Activated naive CD8-positive, alpha-beta T cell treated with anti-CD3 and anti-CD28 coated beads for 36 hours (primary cell): ENCODE measurements at places on chromosomes 1 and 21.
A peak's percentile ranks its signal among the peaks of the same experiment; 100 is the strongest.

DNA sequence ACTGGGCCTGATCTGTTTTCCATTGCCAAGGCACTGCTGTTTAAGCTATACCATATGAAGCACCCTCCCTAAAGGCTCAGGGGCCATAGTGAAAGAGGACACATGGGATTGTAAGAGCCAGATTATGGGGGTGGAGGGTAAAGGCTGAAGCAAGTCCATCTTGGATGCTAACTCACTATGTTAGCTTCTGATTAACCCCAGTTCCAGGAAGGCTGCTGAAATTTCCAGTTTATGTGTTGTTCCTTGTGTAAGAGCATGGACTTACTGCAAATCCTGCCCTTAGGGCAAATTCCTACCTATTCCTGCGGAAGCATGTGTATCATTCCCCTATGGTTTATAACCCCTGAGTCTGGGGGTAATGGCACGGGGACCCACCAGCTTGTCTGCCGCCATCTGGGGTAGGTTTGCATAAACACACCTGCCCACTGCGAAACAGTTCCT is 91.8 kb upstream of the SERBP1 start:
- no peak for DNase-seq

DNA sequence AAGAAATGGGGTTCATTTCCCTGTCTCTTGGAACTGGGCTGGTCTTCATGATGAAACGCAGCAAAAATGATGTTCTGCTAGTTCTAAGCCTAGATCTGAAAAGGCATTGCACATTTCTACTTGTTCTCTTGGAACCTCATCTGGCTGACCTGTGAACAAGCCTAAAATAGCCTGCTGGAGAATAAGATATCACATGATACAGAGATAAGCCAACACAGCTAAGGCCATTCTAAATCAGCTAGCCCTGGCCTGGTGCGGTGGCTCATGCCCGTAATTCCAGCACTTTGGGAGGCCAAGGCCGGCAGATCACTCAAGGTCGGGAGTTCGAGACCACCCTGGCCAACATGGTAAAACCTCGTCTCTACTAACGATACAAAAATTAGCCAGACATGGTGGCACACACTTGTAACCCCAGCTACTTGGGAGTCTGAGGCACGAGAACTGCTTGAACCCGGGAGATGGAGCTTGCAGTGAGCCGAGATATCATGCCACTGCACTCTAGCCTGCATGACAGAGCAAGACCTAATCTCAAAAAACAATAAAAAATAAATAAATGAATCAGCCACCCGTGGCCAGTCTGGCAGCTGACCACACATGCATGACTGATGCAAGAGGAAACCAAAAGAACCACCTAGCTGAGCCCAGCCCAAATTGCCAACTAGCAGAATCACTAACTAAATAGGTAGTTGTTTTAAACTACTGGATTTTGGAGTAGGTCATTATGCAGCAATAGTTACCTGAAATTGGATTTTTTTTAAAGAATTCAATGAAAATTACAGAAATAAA is 18.0 kb downstream of the CD244 start:
- DNase-seq, result no peak

DNA sequence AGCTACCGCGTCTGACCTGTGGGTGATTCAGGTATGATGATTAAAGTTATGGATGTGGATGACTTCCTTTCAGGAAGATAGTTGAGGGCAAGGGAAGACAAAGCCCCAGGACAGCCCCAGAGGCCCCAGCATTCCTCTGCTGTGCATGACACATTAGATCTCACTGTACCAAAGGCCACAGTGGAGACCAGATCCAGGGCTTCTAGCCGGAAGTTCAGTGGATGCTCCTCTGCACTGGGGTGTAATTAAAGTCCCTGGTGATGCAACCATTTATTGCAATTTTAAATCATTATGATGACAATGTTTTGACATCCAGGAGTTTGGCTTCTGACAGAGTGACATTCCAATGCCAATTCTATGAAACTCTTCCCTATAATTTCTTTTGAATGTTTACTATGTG is 5.0 kb downstream of the C4BPA start:
- no peak for DNase-seq

DNA sequence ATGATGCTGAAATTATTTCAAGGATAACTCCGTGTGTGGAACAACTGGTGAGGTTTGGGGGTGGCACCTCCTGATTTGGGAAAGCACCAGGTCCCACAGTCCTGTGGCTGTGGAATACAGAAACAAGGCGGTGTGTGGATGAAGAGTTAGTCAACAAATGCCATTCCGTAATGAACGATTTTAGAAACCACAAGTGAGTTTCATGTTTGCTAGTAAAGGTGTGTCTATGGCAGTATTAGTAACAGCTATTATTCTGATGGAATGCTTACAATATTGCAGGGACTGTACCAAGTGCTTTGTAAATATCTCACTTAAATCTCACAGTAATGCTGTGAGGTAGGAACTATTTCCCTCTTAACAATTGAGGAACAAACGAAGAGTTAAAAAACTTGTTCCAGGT is 53.8 kb downstream of the B3GALNT2 start:
- no peak for DNase-seq

DNA sequence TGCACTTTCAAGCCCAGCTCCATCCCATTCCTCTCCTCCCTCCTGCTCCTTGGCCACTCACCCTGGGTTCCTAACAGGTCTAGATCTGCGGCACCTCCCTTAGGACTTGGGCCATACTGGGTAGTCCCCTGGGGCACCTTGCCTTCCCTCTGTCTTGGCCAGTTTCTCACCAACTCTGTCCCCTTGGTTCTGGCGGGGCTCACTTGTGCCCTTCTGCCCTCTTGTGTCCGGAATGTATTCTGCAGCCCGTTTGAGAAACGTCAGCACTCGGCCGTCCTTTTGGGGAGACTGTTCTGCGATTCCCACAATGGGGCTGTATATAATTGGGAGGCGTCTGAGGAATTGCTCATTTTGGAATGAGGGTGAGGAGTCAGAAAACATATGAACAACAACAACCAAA is 162.4 kb downstream of the ZSCAN20 start:
- DNase-seq, result no peak

- DNase-seq, result peak; percentile 14
Measured at GRCh38 chr1:75785320-75785982, 605 bp upstream of the RABGGTB start.

- DNase-seq, result no peak
Measured at GRCh38 chr1:210323957-210324356, 4.7 kb upstream of the HHAT start.

DNA sequence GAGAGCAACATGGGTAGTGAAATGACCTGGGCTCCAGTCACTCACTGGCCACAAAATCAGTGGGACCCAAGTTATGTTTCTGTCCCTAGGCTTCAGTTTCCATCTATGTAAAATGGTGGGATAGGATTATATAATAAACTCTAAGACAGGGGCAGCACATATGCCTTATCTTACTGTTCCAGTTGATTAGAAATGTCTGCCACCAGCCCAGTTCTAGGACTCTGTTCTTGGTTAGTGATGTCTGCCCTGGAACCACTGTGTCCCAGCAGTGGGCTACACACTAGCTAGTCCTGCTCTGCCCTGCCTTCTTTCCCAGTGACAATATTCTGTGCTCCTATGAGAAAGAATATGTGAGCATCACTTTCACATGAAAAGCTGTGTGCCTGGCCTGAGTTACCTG is 138.3 kb downstream of the PCNX2 start:
- DNase-seq, result no peak

DNA sequence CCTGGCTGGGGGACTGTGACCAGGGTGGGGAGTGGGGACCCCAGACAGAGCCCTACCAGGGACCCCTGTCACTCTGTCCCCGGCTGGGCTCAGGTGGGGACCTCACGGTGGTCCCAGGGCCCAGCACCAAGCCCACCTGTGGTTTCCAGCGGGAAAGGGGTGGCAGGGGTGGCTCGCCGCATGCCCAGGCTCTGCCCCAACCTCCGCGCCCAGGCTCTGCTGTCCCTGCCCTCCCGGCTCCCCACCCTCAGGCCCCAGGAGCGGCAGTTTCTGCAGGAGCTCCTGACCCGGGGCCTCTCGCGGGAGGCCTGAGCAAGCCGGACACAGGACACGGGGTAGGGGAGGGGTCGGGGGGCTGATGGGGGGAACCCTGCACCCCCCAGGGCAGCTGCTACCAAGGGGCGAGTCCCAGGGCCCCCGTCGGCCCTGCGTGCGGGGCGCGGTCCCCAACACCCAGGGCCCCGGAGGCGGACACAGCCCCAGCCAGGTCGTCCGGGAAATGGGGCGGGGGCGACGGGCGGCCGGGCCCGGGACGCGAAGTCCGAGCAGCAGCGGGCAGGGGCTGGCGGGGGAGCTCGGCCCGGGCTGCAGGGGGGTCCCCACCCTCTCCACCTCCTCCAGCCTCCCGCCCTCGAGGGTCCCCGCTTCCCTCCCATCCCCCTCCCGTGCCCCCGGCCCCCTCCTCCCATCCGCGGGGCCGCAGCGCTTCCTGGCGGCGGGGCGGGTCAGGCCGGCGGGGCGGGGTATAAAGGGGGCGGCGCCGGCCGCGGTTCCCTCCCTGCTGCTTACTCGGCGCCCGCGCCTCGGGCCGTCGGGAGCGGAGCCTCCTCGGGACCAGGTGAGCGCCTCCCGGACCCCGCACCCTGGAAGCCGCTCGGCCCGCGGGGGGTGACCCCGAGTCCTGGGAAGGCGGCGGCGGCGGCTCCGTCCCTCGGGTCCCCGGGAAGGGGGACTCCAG is at the start of gene COL6A2:
Gene COL6A2, plus strand, starts transcription at position 777 of the 958 bp plus-strand sequence.
- peak; percentile 73 for DNase-seq

GRCh38 chr1:47175227-47175934 is 14.5 kb downstream of the PDZK1IP1 start:
- DNase-seq, result peak; percentile 39

GRCh38 chr1:66022904-66023620 is 230.4 kb downstream of the PDE4B start:
- no peak for DNase-seq

DNA sequence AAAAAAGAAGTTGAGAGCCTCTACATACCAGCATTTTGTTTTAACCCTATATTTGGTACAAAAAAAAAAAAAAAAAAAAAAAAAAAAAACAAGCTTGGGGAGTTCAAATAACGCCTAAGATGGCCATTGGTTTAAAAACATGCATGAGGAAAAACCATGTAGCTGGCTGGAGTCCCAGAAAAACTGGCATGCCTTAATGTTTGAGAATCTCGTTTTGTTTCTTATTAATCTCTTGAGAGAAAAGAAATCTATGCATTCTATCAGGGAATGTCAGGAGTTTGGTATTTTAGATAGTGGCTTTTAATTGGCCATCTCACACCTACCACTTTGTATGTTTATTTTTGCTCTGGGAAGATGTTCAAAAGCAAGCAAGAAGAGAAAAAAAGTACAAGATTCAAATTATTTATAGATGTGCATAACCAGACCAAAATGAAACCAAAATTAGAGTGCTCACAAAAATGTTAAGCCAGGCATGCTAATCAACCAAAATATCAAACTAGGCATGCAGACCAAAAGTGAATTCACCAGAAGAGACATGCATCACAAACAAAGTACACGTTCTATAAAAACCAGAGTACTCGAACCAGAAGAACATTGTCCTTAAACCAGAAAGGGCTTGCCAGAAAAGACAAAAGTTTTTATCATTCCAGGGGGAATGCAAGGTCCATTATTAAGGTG is 156.6 kb downstream of the AK5 start:
- no peak for DNase-seq

DNA sequence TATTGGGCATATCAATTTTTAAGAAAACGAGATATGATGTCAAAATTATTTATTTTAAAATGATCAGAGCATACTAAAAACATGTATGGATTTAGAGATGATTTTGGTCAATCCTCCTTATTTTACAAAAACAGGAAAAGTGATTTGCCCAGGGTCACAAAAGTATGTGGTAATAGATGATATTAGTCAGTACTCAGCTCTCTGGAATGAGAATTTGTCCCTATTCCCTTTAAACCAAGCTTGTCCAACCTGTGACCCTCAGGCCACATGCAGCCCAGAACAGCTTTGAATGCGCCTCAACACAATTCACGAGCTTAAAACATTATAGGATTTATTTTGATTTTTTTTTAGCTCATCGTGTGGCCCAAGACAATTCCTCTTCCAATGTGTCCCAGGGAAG is 104.7 kb downstream of the AKT3 start:
- no peak for DNase-seq

- no peak for DNase-seq
Measured at GRCh38 chr1:39080269-39080826, 54.2 kb downstream of the NDUFS5 start.

- no peak for DNase-seq
Measured at GRCh38 chr1:172601046-172601630, 57.8 kb upstream of the FASLG start.

GRCh38 chr1:19581381-19581780 is 62.7 kb upstream of the NBL1 start:
- no peak for DNase-seq

DNA sequence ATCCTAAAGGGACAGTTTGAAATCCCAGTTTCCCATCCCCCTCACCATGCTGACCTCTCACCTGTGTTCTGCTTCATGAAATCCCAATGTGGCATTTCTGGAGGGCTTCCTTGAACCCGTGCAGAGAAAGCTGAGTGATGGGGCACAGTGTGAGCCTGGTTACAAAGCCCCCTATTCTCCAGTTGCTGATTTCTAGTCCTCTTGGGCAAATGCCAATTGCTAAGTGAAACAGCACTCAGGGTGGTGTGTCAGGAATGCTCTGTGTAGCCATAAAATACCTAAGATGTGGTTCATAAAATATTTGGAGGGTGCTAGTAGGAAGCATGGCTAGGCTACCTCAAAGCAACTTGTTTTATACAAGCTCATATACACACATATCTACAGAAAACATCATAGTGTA is 32.0 kb downstream of the SUSD4 start:
- DNase-seq, result no peak

DNA sequence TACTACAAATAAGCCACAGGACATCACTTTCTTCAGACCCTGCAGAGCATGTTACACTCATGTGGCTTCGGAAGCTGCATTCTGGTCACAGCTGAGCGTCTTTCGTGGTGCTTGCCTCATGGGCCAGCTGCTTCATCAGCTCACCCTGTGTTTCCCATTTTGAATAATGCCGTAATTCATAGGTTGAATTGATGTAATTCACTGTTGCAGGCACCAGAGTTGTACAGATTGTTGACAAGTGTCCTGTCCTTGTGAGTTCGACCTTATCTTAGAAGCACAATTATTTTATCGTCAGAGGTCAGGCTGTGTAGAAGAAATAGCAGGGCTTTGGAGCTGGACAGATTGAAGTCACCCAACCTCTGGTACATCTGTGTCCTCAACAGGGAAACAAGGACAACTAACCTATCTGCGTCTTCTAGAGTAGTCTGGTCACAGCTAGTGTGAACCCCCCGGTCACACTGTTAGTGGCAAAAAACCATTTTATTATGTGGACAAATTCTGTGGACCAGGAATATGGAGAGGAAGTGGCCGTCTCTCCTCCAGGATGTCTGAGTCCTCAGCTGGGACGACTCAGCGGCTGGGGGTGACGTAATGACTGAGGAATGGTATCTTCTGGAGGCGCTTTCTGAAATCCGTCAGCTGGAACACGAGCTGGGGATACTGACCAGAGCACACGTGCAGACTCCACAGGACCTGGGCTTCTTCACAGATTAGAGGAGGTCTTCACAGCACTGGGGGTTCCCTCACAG is 17.8 kb downstream of the PKNOX1 start:
- DNase-seq, result no peak

GRCh38 chr1:175554586-175554985 is 188.8 kb downstream of the TNR start:
- no peak for DNase-seq
